ENCODE measurements at places on chromosomes 6 and 20.

DNA sequence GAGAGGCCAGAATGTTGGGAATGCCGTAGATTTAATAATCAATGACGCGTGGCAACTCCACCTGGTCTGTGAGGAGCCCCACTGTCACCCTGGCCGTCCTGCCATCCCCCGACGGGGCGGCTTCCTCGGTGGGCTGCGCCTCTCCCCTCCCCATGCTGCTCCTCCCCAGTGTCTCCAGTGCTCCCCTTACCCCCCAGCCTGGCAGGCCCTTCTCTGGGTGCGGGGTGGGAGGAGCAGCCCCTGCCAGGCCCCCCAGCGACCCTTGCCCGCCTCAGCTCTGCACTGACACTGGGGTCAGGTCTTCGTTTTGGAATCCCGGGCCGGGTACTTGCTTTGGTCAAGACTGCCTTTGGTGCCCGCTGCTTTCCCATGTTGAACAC, 82.3 kb upstream of the FRMD1 start:
- DNase-seq = no peak

GRCh38 chr6:141218583-141218982, 914.1 kb upstream of the GJE1 start:
- DNase-seq = no peak

DNA sequence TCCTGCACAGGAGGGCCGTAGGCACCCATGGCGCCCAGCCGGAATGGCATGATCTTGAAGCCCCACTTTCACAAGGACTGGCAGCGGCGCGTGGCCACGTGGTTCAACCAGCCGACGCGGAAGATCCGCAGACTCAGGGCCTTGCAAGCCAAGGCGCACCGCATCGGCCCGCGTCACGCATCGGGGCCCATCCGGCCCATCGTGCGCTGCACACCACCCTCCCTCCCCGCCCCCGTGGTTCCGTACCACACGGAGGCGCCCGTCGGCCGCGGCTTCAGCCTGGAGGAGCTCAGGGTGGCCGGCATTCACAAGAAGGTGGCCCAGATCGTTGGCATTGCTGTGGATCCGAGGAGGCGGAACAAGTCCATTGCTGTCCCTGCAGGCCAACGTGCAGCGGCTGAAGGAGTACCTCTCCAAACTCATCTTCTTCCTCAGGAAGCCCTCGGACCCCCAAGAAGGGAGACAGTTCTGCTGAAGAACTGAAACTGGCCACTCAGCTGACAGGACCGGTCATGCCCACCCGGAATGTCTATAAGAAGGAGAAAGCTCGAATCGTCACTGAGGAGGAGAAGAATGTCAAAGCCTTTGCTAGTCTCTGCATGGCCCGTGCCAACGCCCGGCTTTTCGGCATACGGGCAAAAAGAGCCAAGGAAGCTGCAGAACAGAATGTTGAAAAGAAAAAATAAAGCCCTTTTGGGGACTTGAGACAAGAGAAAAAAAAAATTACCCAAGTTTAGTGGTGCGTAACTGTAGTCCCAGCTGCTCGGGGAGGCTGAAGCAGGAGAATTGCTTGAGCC, 9.9 kb upstream of the NCOA5 start:
- no peak for DNase-seq

DNA sequence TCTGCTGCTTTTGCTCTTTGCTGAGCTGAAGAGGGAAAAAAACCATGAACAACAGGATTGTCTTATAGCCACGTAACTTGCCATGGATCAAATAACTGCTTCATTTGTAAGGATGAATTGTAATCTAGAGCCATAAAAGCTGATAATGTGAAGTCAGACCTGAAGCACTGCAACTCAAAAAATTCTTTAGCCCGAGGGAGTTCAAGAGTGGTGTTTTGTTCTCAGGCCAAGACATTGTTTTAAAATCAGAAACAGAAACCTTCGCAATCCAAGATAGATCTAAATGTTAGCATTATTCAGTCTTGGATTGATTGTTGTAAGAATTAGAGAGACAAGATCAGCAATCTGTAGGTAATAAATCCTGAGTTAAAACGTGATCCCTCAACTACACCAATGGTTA, at the start of gene TRAPPC3L:
Gene TRAPPC3L, minus strand, starts transcription at position 34 of the 400 bp plus-strand sequence. CDS start 170 bp downstream, outside the sequence.
- no peak for DNase-seq

GRCh38 chr6:90497411-90497810, 89.5 kb downstream of the MAP3K7 start:
- DNase-seq = no peak

DNA sequence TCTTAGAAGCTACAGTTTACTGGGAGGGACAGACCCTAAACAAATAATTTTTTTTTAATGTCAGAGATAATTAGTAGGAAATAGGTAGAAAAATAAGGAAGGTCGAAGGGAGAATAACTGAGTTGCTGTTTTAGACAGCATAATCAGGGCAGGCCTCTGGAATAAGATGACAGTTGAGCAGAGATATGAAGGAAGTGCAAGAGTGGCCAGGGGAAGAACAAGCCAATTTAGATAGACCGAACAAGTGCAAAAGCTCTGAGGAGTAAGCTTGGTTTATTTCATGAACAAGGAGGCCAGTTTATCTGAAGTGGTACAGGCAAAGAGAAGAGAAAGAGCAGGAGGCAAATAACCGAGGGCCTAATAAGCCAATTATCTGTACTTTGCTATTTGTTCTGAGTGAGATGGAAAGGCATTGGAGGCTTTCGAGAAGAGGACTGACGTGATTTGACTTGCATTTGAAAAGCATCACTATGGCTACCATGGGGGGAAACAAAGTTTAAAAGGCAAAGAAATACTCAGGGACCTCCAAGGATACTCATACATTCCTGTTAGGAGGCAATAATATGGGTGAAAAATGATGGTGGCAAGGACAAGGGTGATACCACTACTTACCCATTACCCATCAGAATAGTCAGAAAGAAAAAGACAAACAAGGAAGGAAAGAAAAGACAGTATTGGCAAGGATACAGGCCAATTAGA, 19.7 kb downstream of the PROCR start:
- no peak for DNase-seq

DNA sequence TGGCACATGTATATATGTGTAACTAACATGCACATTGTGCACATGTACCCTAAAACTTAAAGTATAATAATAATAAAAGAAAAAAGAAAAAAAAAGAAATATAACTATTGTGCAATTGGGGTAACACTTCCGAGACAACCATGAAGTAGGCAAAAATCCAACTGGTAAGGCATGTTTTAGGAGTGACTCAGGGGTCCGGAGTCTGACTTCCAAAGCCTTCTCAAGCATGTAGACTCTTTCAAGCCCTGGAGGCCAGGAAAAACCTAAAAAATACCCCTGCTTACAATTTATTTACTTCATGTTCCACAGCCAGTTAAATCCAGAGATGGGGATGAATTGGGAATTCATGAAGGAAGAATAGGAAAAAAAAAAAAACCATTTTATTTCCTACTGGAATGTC, 161.3 kb upstream of the PHACTR1 start:
- DNase-seq = no peak

DNA sequence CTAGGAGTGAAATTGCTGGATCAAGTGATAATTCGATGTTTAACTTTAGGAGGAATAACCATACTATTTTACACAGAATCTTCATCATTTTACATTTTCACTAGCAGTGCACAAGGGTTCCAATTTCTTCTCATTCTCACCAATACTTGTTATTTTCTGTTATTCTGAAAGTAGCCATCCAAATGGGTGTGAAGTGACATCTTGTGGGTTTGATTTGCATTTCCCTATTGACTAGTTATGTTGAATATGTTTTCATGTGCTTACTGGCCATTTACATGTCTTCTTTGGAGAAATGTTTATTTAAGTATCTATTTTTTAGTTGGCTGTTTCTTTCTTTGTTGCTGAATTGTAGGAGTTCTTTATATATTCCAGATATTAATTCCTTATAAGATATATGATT, 164.3 kb downstream of the CD109 start:
- no peak for DNase-seq

DNA sequence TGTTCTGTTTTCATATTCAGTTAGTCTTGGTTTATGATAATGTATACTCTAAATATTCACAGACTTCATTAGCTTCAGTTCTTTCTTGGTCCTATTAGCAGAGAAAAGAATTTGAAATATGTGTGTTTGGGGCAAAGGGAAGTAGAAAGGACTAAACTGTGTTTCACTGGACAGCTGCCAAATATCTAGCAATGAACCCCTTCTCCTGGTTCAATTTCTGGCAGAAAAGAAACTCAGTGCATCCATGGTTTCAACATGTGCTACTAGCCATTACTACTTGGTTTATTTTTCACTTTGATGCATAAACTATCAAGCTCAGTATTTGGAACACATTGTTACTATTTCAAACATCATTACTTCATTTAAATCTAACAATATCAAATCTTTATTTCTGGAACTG, 43.6 kb downstream of the FBXL4 start:
- no peak for DNase-seq

- DNase-seq = no peak
Measured at GRCh38 chr6:453152-453551, 61.6 kb downstream of the IRF4 start.

GRCh38 chr6:114158411-114158810, 184.4 kb downstream of the HS3ST5 start:
- no peak for DNase-seq

- no peak for DNase-seq
Measured at GRCh38 chr6:133169901-133170300, 71.3 kb upstream of the EYA4 start.

DNA sequence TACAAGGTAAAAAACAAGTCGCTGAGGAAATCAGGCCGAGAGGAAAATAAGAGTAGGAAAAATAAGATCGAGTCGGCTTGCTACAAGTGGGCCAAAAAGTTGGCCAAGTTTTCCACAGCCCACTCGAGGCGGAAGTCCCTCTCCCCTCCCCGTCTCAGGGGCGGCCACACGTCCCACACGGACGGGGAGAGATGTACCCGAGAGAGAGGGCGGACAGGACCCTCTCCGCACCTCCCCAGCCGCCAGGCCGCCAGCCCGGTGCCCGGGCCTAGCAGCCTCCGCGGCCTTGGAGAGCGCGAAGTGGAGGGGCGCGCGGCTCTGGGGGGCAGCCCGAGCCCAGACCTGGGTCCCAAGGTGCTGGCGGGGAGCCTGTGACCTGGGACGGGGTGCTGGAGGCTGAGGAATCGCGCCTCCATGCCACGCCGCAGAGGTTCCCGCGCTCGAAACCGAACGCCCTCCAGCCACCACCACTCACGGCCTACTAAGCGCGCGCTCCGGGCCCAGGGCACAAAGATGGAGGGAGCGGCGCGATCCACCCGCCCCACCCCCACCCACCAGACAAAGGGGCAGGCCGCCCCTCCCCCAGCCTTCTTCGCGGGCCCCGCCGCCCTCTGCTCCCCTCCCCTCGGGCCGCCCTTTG, 1.9 kb upstream of the HMGA1 start:
- DNase-seq = no peak

GRCh38 chr20:38267901-38268514, 7.5 kb upstream of the KIAA1755 start:
- DNase-seq = no peak

GRCh38 chr6:122722746-122723145, 56.8 kb upstream of the FABP7 start:
- DNase-seq = no peak

GRCh38 chr20:53269380-53269779, 297.2 kb downstream of the TSHZ2 start:
- DNase-seq = no peak

DNA sequence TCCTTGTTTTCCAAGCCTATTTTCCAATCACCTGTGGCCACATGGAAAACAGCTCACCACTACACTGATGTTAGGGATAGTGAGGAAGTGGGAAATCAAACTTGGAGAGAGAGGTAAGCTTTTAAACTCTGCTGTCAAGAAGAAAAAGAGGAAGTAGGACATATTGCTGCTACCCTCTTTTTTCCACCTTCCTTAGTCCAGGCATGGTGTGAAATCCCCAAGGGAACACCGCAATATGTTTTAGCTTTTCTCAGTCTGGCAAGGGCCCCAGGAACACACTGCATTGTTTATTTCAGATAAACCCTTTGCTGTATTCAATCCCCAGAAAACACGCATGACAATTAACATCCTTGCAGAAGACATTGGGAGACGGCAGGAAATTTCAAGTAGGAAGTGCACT, 61.3 kb downstream of the HS3ST5 start:
- no peak for DNase-seq

- no peak for DNase-seq
Measured at GRCh38 chr6:29790626-29791025, 37.0 kb upstream of the HLA-G start.

- DNase-seq = no peak
Measured at GRCh38 chr20:62706344-62706743, 2.3 kb upstream of the NTSR1 start.

GRCh38 chr20:9407805-9408421, 106.5 kb upstream of the LAMP5 start:
- peak; percentile 39 for DNase-seq

DNA sequence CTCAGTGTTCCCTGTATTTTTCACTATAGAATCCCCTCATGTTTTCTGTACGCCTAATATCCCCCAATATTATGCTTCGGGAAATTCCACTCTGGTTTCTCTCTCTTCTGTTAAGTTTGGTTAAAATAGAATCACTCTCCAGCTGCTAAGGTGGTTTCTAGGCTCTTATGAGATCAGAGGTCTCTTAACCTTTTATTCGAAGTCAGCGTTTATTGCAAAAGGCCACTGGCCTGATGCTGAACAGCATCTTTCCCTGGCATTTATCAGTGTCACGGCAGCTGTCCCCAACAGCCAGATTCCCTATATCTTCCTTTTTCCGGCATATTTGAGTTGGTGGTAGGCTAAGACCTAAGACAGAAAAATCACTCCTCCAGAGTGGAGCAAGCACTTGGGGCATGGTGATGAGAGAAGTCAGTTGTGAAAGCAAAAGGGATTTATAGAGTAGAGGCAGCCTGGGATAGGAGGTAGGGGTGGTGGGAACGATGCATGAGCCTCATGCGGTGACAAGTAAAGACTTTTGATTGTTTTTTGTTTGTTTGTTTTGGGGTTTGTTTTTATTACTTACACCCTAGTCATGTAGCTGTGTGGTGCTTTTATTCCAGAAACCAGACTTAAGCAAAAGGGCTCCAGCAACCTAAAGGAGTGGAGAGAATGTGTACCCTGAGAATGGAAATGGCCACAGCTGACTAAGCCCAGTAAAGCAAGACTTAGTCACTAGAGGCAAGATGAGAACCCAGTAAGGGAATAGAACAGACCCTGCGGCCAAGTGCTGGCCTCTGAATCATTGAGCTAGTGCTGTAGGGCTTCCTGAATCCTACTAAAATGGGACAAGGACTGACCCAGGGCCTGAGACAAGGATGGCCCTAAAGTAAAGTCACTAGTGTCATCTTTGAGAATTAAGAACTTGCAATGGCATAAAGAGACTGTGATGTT, 233.0 kb upstream of the PRND start:
- DNase-seq = no peak

- no peak for DNase-seq
Measured at GRCh38 chr20:60365882-60366281, 407.7 kb downstream of the CDH26 start.

GRCh38 chr6:3208098-3208774, 19.2 kb downstream of the TUBB2B start:
- no peak for DNase-seq
